ENCODE measurements at places on chromosomes 5 and 9.

GRCh38 chr5:123367739-123368138 lies 55.5 kb downstream of the CEP120 start:
- DNase-seq = no peak

DNA sequence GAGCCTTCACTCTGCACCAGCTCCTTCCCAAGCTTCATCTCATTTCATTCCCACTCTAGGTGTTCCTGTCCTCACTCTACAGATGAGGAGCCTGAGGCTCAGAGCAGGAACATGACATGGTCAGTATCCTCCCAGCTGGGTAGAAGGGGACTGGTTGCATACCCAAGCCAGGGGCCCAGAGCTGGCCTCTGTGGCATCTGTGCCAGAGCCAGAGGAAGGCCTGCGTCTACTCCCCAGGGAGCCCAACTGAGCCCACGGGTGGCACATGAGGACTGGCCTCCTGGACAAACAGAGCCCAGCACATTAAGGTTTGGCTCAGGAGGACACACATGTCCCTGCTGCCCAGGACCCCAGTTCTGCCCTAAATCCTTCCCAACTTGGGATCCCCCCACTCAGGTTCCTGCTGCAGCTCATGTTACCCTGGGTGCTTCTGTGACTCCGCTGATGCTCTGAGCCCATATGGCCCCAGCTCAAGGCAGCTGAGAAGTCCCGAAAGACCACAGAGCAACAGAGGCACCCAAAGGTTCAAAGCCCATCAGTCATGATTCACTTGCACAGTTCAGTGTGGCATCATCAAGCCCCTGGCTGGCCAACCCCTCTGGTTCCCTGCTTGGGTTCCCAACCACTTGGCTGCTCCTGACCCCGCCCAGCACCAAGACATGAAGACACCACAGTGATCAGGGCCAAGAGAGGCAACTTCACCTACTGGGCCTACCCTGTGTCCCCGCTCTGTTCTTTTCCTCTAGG lies 8.5 kb upstream of the NEURL1B start:
- no peak for DNase-seq

GRCh38 chr5:9500625-9501024 lies 45.2 kb downstream of the SEMA5A start:
- DNase-seq = no peak

GRCh38 chr9:84238652-84239051 lies 101.9 kb downstream of the SLC28A3 start:
- DNase-seq = no peak

GRCh38 chr9:125767349-125767748 lies 20.2 kb downstream of the PBX3 start:
- DNase-seq = no peak

DNA sequence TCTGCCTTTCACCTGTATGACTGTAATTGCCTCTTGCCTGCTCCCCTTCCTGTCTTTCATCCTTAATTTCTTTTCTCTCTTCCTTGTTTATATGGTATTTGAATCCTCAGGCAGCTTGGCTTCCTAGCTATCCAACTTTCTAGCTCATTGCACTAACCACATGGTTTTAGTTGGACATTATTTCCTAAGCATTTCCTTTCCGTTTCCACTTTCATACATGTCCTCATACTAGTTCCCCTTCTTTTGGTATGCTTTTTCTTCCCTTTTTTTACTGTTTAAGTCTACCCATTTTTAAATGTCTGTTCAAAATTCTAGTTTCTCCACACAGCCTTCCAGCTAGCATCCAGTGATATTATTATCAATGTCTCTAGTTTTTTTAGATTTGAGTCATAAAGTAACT lies 6.6 kb downstream of the CWC27 start:
- no peak for DNase-seq

DNA sequence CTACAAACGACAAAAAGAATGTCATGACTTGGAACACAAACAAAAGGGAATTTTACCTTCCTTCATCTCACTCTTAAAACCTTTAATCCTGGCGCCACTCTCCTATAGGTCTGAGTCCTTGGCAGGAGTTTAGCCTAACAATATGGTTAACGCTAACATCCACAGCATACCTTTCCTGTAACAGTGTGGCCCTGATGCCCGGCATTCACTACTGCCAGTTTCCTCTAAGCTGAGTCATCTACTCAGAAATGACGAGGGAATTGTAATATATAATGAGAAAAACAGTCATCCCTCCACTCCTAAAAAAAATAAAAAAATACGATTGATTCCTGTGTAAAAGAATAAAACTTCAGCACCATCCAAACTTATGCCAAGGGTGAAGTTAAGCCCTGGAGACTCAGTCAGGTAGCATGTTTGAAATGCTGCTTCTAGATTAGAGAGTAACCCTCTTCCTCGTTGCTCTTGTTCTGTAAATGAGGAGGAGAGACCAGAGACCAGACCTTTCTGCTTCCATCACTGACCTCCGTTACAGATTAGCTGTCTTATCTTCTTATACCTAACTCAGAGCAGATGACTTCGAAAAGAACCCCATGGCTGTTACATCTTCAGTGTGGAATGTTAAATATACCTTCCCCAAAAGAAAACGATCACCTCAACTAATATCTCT lies 37.4 kb downstream of the CCDC125 start:
- DNase-seq = no peak

- no peak for DNase-seq
These were observed 1.1 kb downstream of the DNAJC21 start for GRCh38 chr5:34930462-34930844.

DNA sequence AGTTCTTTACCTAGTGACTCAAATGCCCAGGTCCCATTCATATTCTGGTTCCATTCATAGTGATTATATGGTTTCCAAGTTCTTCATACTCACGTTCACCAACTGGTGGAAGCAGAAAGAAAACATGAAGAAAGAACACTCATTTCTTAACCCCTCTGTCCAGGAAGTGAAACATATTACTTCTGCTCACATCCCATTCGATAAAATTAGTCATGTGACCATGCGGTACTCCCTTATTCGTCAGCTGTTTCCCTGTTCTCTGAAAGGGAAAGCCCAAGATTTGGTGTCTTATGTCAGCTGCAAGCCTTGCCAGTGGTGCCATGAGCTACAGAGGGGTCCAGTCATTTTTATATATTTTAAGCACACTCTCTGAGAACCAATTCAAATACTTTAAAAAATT lies 387.0 kb upstream of the DMAC1 start:
- no peak for DNase-seq

DNA sequence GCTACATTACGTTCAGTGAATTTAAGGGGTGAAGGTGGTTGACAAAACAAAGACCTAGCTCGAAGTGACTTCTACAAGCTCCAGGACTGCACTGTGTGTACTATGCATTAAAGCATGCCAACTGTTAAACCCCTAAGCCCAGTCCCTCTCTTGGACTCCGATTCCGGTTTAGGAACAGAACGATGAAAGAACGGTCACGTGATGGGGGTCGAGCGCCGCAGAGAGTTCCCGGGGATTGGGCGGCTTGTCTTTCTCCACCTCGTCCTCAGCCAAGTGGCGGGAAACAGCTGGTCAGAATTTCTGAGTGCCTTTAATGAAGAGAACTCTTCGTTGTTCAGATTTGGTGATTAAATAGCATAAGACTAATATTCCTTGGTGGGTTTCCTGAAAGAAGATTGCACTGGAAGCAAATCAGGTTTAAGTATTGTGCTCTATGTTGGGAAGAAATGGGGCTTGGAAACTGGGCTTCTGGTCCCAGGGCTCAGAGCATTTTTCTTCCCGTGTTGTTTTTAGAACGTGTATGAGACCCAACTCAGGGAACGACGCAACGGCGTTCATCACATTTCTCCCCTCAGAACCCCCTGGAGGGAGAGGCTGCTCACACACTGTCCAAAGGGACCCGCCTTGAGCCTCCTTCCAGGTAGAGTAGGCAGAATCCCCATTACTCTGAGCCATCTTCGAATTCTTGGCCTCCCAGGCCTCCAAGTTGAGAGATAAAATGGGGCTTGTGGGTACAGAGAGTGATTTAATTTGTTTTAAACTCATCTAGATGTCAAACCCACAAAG lies 25.3 kb downstream of the IRX2 start:
- no peak for DNase-seq

All from stimulated activated CD4-positive, alpha-beta T cell treated with anti-CD3 and anti-CD28 coated beads, Interleukin-1b, Interleukin-23, amount 100 ng/mL, for 4 hours (primary cell).